Epithelial cell of esophagus (primary cell): ENCODE measurements at places on chromosomes 11 and 22.

GRCh38 chr11:107705027-107705426, 6.8 kb downstream of the SLN start:
- DNase-seq: peak; percentile 92

GRCh38 chr11:123381817-123382554, 48.1 kb upstream of the GRAMD1B start:
- no peak for DNase-seq

DNA sequence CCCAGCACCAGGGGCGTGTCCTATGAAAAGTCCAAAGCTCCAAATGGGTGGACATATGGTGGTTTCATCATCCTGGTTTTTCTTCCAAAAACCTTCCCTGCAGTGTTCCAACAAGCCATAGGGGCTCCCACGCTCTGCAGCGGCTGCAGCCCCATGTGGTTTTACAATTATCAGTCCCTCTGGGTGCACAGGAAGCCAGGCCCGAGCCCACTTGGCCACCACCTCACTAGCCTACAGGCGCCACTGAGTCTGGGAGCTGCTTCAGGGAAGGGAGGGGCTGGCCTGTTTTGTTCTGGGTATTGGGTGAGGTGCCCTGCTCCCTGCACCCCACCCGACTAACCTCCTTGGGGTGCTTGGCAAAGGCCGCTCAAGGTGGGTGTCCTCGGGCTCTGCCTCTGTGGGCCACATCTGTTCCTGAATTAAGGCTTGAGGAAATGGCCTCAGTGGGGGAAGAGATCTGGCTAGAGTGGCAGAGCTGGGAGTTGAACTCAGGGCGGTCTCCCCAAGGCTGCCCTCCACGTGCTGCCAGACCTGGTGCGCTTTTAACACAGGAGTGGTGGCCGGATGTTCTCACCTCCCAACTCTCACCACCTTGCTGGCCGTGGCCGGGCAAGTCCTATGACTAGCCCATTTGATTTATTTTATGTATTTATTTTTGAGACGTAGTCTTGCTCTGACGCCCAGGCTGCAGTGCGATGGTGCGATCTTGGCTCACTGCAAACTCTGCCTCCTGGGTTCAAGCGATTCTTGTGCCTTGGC, 5.3 kb upstream of the CDC42BPG start:
- no peak for DNase-seq

GRCh38 chr11:122714484-122714883, 59.0 kb downstream of the UBASH3B start:
- no peak for DNase-seq

DNA sequence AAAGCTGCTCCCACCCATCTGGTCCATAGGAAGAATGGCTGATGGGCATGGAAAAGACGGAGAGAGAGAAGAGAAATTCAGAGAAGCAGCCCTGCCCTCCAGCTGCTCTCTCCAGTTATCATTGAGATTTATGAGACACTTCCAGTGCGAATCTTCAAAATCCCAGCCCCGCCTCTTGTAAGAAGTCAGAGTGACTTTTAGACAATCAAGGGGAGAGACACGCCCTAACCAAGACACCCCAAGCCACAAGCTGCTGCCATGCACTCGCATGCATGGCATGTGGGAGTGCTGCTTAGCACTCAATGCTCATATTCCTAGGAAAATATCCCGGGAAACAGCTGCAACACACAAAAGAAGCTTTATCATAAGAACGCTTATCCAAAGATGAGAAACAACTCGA, 110.6 kb upstream of the BID start:
- DNase-seq: no peak

DNA sequence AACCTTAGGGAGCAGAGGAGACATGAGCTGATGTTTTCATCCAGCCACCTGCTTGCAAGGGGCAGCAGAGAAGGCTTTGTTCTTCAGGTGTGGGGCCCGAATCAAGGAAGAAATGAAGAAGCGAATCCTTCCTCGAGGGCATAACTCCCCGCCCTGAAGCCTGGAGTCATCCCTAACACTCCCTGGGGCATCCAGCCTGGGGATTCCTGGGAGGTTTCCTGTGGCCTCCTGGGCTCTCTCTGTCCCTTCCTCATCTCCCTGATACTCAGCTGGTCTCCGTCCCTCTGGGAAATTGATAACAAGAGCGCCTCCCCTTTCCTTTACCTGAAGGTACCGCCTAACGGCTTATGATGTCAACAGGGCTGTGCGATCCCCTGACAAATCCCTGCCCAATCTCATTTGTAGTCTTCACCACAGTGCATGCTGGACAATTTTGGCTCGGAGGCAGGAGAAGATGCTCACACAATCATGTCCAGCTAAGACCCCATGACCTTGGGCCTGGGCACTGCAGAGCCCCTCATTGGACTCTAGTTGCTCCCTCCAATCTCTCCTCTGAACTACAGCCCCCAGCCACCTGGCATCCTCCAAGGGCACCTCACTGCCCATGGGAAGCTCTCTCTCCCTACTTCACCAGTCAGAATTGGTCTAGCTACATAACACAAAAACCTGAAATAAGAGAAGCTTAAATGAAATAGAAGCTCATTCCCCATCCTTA, 80.6 kb upstream of the RTL6 start:
- no peak for DNase-seq

- DNase-seq: no peak
Measured at GRCh38 chr11:62146476-62147200, 22.8 kb downstream of the INCENP start.
